ENCODE measurements at places on chromosomes 4 and X. TPM values are rescaled to one million over a fixed set of nuclear protein-coding genes. Genes with fewer than 3 reads are reported as not detected.

The MAGEB2 gene
- not detected for total RNA-seq

The DCAF12L2 gene
- total RNA-seq = not detected

The SRPX gene
- total RNA-seq = 4.9 TPM

The GNRHR gene
- total RNA-seq = not detected

The TRMT2B gene
- 11.2 TPM for total RNA-seq

All from liver (tissue), 10 donors.